ENCODE measurements at places on chromosomes 6 and 20.

GRCh38 chr20:24059174-24059573, 70.6 kb upstream of the GGTLC1 start:
- DNase-seq = no peak

DNA sequence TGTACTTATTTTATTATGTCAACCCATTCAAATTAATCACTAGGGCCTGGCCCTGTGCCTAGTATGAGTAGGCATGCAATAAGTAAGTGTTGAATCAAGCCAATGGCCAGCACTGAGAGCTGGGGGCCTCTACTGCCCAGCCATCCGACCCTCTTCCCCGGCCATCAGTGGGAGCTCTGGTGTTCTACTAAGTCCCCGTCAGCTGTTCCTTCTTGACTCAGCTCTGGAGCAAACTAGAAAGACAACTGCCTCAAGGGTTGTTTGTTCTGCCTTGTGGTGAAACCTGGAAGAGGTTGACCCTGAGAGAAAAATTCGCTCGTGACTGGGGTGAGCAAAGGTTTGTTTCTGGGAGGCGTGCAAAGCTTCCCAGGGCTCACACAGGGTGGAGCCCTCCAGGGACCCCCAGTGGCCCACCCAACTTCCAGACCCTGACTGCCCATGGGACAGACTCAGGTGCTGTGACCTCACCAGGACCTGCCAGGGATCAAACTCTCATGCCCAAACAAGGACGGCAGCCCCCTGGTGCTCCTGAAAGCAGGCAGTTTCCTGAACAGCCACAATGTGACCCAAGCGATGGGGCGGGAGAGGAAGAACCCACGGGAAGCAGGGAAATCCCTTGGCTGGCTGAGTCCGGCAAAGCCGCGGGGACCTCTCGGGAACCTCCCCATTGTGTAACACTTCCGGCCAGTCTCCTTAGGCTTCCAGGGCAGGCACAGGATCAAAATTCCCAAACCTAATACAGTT, 50.4 kb downstream of the BANF2 start:
- no peak for DNase-seq

DNA sequence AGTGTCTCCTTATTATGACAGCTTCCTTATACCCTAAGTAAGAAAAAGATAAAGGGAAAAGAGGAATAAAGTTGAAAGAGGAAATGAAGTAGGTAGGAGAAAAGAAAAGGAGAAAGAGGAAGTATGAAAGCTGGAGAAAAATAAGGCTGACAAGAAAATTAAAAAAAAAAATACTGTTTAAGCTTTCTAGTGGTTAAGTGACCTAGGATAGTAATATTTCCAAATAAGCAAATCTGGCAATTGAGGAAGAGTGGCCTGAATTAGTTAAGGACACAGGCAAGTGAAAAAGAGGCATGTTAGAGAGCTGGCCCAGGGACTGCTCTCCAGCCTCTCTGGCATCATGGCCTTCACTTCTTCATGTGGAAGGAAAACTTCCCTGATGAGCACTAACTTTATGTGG, 76.5 kb upstream of the ADGRF1 start:
- DNase-seq = no peak

- DNase-seq = peak; percentile 77
Measured at GRCh38 chr6:133697666-133698065, 191.2 kb upstream of the TCF21 start.

DNA sequence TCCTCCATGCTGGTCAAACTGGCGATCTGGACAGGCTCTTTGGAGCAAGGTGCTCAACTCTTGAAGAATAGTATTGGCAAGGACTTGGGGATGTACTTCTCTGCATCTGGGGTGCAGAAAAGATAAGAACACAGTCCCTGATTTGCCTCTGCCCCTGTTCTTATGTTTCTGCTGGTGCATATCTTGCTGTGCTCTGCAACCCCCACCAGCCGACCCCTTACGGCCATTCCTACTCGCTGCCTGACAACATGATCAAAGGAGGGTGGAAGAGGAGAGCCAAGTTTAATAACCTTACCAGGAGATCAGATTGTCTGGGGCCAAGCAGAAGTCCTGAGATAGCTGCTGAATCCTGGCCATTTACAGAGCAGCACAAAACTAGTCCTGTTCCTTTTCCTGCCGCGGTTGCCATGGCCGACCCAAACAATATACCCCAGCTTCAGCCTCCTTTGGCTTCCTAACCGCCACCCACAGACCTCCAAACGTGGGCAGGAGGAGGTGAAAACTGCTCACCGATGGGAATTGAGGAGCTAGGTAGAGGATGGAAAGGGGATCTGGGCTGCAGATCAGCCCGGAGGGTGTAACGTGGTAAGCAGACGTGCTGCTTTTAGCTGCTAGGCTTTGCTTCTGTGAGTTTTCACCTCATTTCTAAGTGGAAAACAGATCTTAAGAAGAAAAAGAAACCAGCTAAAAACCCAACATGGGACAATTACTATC, 60.9 kb downstream of the ATXN1 start:
- DNase-seq = no peak

- DNase-seq = no peak
Measured at GRCh38 chr6:43645613-43645964, 753 bp downstream of the RSPH9 start.

- DNase-seq = peak; percentile 34
Measured at GRCh38 chr6:79570129-79571029, 33.1 kb upstream of the LCA5 start.

GRCh38 chr6:105745464-105746129, 340.5 kb upstream of the PRDM1 start:
- no peak for DNase-seq

GRCh38 chr6:148157841-148158240, 184.8 kb upstream of the SASH1 start:
- DNase-seq = no peak

DNA sequence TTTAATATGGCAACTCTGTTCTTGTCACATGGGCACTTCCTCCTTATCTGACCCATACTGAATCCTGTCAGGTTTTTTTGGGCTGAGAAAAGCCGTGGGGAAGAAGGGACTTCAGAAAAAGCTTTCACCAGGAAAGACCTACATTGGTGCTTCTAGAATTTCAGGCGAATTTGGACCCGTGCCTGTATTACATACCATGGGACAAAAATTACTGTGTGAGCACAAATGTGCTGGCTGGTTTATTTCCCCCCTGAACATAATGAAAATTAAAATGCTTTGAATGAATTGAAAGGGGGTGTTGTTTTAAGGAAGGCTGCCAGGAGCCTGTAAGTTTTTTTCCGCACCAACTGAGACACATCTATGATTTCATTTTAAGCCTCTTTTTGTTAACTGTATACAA, 29.6 kb downstream of the CAP2 start:
- DNase-seq = no peak

GRCh38 chr6:122180132-122180531, 219.3 kb upstream of the HSF2 start:
- peak; percentile 28 for DNase-seq

DNA sequence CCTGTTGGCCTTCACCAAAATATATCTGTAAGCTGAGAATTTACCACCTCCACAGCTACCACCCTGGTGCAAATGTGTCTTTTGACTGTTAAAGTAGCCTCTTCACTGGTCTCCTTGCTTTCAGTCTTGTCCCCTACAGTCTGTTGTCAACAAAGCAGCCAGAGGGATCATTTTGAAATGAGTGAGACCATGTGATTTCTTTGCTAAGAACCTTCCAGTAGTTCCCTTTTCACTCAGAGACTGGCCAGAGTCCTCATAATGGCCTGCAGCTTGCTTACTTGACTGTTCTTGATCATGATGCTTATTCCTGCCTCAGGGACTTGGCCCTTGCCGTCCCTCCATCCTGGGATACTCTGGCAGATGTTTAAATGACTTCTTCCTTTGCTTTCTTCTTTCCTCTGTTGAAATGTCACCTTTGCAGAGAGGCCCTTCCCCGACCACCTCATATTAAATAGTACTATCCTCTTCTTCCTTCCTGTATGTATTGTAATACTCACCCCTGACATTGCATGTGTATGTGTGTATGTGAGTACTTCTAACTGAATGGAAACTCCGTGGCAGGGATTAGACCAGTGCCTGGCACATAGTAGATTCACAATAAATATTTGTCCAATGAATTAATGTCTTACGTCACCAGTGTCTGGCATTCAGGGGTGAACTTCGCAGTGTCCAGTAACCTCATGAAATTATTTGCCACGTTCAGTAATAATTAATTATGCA, 5.0 kb downstream of the MANBAL start:
- DNase-seq = peak; percentile 66

GRCh38 chr6:156808287-156808686, 31.1 kb downstream of the ARID1B start:
- peak; percentile 34 for DNase-seq

DNA sequence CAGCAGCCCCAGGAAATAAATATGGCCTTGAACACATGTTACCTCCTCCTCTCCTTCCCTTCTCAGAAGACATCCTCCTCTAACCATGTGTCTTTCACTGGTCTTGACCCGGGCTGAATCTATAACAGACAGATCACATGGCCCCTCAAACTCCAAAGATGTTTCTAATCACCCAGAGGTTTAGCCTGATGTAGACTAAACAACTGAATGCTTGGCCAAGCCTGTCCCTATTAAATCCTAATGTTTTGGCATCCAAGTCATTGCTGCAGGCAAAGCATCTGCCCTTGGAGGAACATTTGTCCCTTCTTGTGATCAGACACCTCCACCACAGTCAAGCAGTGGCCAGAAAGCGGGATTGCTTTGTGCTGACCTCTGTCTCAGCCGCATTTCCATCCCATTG, 65.5 kb downstream of the ANKRD60 start:
- DNase-seq = peak; percentile 57

- DNase-seq = peak; percentile 52
Measured at GRCh38 chr6:17042422-17043147, 59.3 kb upstream of the STMND1 start.

DNA sequence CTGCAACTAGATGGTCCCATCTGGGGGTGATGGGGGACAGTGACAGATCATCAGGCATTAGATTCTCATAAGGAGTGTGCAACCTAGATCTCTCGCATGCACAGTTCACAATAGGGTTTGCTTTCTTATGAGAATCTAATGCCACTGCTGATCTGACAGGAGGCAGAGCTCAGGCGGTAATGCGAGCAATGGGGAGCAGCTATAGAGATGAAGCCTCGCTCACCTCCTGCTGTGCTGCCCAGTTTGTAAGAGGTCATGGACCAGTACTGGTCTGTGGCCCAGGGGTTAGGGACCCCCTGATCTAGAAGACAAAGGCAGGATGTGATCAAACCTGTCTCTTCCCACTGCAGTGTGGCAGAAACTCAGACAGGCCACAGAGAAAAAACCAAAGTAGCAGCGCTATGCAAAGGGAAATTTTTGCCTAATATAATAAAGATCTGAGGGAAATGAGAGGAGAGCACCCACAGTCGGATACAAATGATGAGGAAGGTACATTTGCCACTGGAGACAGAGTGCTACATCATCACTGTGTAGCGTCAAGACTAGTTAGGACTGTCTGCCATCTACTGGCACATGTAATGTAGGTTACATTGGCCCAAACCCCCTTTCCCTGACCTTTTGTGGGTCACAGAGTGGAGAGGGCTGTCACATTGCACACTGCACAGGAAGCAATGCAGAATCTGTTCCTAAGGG, 4.1 kb upstream of the LY86 start:
- no peak for DNase-seq

GRCh38 chr20:3732327-3733118, at the start of gene HSPA12B:
TSS of gene HSPA12B (plus strand) at chr20:3732685. CDS start at chr20:3738675, 5,990 bp downstream.
- DNase-seq = no peak

DNA sequence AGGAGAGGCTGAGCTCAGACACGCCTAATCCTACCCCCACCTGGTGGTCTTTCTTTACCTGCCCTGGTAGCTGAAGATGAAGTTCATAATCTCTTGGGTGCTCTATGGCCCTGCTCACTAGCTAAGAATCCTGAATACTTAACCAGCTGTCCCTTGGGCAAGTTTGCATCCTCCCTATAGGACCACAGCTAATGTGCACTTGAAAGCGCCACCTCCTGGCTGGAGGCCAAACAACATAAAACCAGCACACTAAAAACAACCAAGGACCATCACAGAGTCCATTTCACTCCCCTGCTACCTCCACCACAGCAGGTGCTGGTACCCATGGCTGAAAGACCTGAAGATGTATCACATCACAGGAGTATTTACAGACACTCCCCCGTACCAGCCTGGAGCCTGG, 155.5 kb upstream of the SLC24A3 start:
- DNase-seq = no peak

- DNase-seq = no peak
Measured at GRCh38 chr20:11728937-11729336, 188.8 kb upstream of the BTBD3 start.

GRCh38 chr6:42916288-42916687, 435 bp downstream of the PTCRA start:
- DNase-seq = no peak

- peak; percentile 26 for DNase-seq
Measured at GRCh38 chr6:128463942-128464341, 56.5 kb downstream of the PTPRK start.

GRCh38 chr6:125001684-125002405, 39.6 kb downstream of the RNF217 start:
- peak; percentile 70 for DNase-seq

- DNase-seq = no peak
Measured at GRCh38 chr20:20795721-20796120, 83.3 kb upstream of the RALGAPA2 start.

DNA sequence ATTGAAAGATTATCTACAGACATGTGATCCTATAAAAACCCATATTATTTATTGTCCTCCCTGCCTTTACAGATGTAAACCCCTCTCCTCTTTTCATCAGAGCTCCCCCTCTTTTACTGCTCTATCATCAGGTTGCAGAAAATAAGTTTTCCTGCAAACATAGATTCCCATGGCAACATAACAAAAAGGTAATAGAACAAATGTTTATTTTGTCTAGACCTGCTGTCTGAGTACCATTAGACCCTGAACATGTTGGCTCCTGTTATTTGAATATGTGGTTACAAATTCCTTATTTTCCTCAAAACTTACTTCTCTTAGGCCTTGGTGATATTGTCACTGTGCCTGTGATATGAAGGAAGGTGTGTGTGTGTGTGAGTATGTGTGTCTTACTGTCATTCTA, 11.5 kb downstream of the MAPK14 start:
- no peak for DNase-seq

DNA sequence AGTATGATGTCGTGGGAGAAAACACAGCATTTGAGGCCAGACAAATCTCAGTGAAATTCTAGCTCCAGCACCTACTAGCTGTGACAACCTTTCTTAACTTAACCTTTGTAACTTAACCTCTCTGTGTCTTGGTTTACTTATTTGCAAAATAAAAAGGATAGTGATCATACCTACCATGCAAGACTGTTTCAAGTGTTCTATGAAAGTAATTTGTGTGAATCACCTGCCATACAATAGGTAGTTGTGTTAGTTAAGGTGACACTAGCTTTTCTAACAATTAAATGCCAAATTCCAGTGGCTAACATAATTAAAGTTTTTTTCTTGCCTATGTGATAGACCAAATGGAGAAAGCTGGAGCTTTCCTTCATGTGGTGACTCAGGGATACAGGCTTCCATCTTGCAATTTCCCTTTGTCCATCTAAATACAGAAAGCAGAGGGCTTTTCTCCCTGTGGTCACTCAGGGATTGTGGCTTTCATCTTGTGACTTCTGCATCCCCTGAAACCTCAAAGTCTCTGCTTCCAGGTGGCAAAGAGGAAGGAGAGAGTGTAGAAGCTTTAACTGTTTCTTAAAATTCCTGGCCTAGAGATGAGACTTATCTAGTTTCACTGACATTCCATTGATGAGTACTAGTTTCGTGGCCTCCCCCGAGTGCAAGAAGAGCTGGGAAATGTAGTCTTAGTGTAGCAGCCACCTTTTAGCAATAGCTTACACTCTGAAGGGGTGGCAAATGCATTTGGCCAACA, 311.4 kb downstream of the CLIC5 start:
- peak; percentile 24 for DNase-seq

- peak; percentile 73 for DNase-seq
Measured at GRCh38 chr6:39357998-39358686, 35.6 kb upstream of the KCNK16 start.

- DNase-seq = peak; percentile 5
Measured at GRCh38 chr20:11502061-11502460, 415.6 kb upstream of the BTBD3 start.

- DNase-seq = no peak
Measured at GRCh38 chr6:89566930-89567629, 71.5 kb downstream of the LYRM2 start.

Data from AG10803 (cell line).